Natural killer cell (primary cell): ENCODE measurements at places on chromosomes 7 and 10. TPM values are rescaled to one million over a fixed set of nuclear protein-coding genes. Genes with fewer than 3 reads are reported as not detected.

GRCh38 chr10:531541-531940 lies 157.9 kb downstream of the DIP2C start:
- no peaks in the 10 kb centered on the region for H3K36me3 ChIP-seq
- H3K4me1 ChIP-seq = no peaks in the 10 kb centered on the region

GRCh38 chr7:23268746-23269145 lies 22.2 kb downstream of the GPNMB start:
- no peaks in the 10 kb centered on the region for H3K36me3 ChIP-seq
- no peaks in the 10 kb centered on the region for H3K27me3 ChIP-seq
- H3K4me1 ChIP-seq = peaks cover 7% of the 10 kb centered on the region

DNA sequence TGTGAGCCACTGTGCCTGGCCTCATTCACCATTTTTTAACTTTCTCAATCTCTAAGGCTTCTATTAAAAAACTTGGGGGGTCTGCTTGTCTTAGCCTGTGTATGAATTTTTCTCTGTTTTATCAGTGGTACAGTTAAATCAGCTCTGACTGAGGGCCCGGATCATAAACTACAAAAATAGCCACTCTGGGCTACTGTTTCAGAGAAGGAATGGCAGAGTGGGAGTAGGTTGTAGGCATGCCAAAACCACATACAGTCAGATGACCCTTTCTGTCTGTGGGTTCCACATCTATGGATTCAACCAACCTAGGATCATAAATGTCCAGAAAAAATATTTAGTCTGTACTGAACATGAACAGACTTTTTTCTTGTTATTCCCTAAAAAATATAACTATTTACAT lies 21.3 kb downstream of the TBC1D12 start:
- no peak overlapping the region for H3K27ac ChIP-seq
- H3K4me1 ChIP-seq = no peaks in the 10 kb centered on the region
- H3K27me3 ChIP-seq = no peaks in the 10 kb centered on the region
- H3K4me3 ChIP-seq = no peak overlapping the region
- no peak for DNase-seq

The HMX3 gene
- not detected for total RNA-seq

GRCh38 chr10:100340948-100341847 lies 5.8 kb upstream of the SCD start:
- no peak overlapping the region for H3K4me3 ChIP-seq
- peaks cover 17% of the 10 kb centered on the region for H3K4me1 ChIP-seq
- DNase-seq = no peak
- H3K27me3 ChIP-seq = no peaks in the 10 kb centered on the region
- H3K36me3 ChIP-seq = no peaks in the 10 kb centered on the region
- H3K27ac ChIP-seq = no peak overlapping the region

- no peak overlapping the region for H3K27ac ChIP-seq
- no peak for DNase-seq
- H3K36me3 ChIP-seq = no peaks in the 10 kb centered on the region
- no peak overlapping the region for H3K4me3 ChIP-seq
- no peaks in the 10 kb centered on the region for H3K4me1 ChIP-seq
- no peaks in the 10 kb centered on the region for H3K27me3 ChIP-seq
Measured at GRCh38 chr7:47449810-47450590, 131.9 kb downstream of the TNS3 start.

The LRWD1 gene
- total RNA-seq = 20.0 TPM

- H3K4me3 ChIP-seq = no peak overlapping the region
- H3K27me3 ChIP-seq = no peaks in the 10 kb centered on the region
- H3K27ac ChIP-seq = no peak overlapping the region
Measured at GRCh38 chr7:24337180-24337579, 53.2 kb downstream of the NPY start.

The ANKRD30A gene
- not detected for total RNA-seq

The STK32C gene
- 12.7 TPM for total RNA-seq

GRCh38 chr10:103469201-103469600 lies 9.8 kb downstream of the CALHM3 start:
- peaks cover 57% of the 10 kb centered on the region for H3K4me1 ChIP-seq
- H3K27ac ChIP-seq = no peak overlapping the region
- no peaks in the 10 kb centered on the region for H3K27me3 ChIP-seq
- H3K36me3 ChIP-seq = no peaks in the 10 kb centered on the region

DNA sequence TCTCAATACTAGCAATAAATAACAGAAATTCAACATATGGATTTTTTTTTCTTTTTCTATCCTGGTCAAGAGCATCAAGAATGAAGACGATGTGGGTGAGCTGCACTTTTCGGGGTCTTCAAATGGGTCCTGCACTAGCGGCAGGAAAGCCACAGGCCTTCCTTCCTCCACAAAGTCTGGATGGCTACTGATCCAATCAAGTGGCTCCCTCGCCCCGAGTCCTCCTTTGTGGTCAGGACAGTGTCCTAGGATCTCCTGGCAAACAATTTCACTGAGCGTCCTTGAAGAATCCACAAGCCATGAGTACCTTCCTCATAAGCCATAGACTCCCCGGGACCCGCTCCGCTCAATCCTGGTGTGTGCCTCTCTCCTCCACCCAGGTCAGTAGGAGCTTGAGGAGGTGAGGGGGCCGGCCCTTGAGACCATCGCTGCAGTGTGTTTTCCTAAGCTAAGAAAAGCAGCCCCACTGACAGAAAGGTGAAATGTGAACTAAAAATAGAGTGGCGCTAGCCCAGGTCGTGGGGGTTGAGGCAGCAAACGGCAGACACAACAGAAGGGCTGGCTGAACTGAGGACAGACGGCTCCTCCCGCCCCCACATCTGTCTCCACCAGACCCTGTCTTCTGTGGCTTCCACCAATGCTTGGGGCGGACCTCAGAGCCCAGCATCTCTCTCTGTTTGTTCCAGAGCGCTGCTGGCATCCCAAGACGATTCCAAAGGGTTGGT lies 202.3 kb downstream of the HERPUD2 start:
- no peak overlapping the region for H3K27ac ChIP-seq
- H3K36me3 ChIP-seq = no peaks in the 10 kb centered on the region
- no peaks in the 10 kb centered on the region for H3K27me3 ChIP-seq
- H3K4me3 ChIP-seq = no peak overlapping the region
- DNase-seq = no peak

The FAM25C gene
- total RNA-seq = not detected

DNA sequence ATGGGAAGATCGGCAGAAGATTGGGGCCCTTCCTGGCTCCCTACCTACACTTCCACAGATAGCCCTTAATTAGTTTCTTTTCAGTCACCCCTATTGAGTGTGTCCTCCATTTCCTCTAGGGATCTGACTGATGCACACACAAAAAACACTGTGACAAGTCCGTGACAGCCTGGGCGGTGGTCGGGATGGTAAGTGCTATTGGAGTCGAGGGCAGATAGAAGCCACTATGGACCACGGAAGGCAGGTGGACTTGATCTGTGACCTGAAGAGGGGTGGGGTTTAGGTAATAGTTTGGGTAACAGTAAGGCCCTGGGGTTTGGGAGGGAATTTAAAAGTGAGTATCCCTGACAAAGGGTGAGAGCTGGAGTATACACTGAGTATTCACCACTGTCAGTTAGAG lies 53.0 kb downstream of the PDK4 start:
- H3K36me3 ChIP-seq = no peaks in the 10 kb centered on the region
- H3K4me3 ChIP-seq = no peak overlapping the region
- H3K27me3 ChIP-seq = no peaks in the 10 kb centered on the region
- H3K4me1 ChIP-seq = no peaks in the 10 kb centered on the region
- H3K27ac ChIP-seq = no peak overlapping the region

- no peaks in the 10 kb centered on the region for H3K27me3 ChIP-seq
- DNase-seq = peak; percentile 84
- H3K4me1 ChIP-seq = peaks cover 47% of the 10 kb centered on the region
- peak overlapping the region; percentile 93 for H3K27ac ChIP-seq
- no peak overlapping the region for H3K4me3 ChIP-seq
Measured at GRCh38 chr7:44073664-44074348, 8.4 kb upstream of the PGAM2 start.

GRCh38 chr10:93319896-93320295 lies 162.2 kb downstream of the MYOF start:
- H3K4me1 ChIP-seq = no peaks in the 10 kb centered on the region
- no peaks in the 10 kb centered on the region for H3K27me3 ChIP-seq
- no peak overlapping the region for H3K4me3 ChIP-seq

The NEBL gene
- not detected for total RNA-seq

- H3K27ac ChIP-seq = no peak overlapping the region
- DNase-seq = peak; percentile 2
- H3K4me1 ChIP-seq = no peaks in the 10 kb centered on the region
- no peaks in the 10 kb centered on the region for H3K36me3 ChIP-seq
Measured at GRCh38 chr7:13032576-13032975, 345.1 kb downstream of the ARL4A start.

The IFRD1 gene
- 261 TPM for total RNA-seq

The ABCC2 gene
- total RNA-seq = 2.7 TPM

- no peak overlapping the region for H3K4me3 ChIP-seq
- no peaks in the 10 kb centered on the region for H3K4me1 ChIP-seq
- DNase-seq = no peak
- peaks cover 4% of the 10 kb centered on the region for H3K27me3 ChIP-seq
- no peaks in the 10 kb centered on the region for H3K36me3 ChIP-seq
Measured at GRCh38 chr10:118511711-118512110, 83.7 kb downstream of the PRLHR start.

The CDNF gene
- 1.8 TPM for total RNA-seq

The HOXA10 gene
- 2.2 TPM for total RNA-seq

The PILRA gene
- total RNA-seq = 29.4 TPM

DNA sequence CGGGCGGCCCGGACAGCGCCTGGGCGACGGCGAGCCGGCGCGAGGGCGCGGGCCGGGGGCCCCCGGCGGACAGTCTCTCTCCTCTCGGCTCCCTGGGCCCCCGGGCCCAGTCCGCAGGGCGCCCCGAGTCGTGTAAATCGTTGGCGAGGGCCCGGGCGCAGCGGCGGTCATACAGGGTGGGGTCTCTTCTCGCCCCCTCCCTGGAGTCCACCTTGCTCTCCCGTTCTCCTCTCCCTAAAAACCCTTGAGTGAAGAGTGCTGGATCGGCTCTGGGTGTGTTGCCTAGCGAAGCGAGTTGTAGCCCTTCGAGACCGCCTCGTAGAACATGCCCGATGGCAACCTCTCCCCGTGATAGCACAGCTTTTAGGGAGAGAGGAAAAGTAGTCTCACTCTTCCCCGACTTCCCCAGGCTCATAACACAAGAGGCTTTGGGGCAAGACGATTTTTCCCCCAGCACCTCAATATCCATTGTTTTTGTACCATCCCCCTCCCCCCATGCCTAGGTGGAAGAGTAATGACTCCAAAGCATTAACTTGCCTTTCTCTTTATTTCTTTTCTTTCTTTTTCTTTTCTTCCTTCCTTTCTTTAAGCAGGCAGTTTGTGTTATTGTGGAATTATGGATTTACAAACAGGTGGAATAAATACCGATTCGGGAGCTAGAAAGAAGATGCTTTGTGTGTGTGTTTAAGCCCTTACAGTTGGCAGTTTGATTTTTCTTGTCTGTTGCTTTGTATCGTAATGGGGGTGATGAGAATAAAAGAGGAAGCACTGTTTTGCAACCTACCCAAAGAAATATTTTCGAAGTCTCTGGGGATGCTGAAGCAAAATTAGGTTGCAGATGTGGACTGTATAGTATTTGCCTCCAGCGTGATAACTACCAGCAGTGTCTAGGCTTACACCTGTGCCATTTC lies 822 bp downstream of the SHOC2 start:
- H3K36me3 ChIP-seq = peaks cover 2% of the 10 kb centered on the region
- H3K27me3 ChIP-seq = no peaks in the 10 kb centered on the region
- peak; percentile 52 for DNase-seq
- H3K4me1 ChIP-seq = peaks cover 7% of the 10 kb centered on the region
- peak overlapping the region; percentile 86 for H3K4me3 ChIP-seq

DNA sequence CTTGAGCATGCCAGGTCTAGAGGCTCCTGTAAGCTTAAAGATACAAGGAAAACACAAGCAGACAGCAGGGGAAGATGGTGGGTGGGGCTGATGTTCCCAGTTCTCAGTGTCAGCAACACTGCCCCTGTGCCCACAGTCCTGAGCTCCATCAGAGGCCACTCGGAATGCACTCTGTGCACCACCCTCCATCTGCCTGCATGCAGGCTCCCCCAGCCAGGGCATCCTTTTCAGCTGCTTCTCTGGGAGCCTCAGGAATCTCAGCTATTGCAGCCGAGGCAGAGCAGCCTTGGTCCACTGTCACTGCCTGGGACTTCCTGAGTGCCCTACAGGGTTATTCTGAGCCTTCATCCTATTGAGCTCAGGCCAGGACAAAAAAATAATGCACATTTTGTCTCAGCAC lies 22.2 kb downstream of the LBX1 start:
- H3K36me3 ChIP-seq = no peaks in the 10 kb centered on the region
- no peak overlapping the region for H3K4me3 ChIP-seq
- no peak for DNase-seq
- no peaks in the 10 kb centered on the region for H3K4me1 ChIP-seq

GRCh38 chr10:27534161-27534700 lies 30.1 kb downstream of the RAB18 start:
- no peak for DNase-seq
- no peaks in the 10 kb centered on the region for H3K4me1 ChIP-seq
- H3K36me3 ChIP-seq = peaks cover 44% of the 10 kb centered on the region
- H3K27ac ChIP-seq = no peak overlapping the region

DNA sequence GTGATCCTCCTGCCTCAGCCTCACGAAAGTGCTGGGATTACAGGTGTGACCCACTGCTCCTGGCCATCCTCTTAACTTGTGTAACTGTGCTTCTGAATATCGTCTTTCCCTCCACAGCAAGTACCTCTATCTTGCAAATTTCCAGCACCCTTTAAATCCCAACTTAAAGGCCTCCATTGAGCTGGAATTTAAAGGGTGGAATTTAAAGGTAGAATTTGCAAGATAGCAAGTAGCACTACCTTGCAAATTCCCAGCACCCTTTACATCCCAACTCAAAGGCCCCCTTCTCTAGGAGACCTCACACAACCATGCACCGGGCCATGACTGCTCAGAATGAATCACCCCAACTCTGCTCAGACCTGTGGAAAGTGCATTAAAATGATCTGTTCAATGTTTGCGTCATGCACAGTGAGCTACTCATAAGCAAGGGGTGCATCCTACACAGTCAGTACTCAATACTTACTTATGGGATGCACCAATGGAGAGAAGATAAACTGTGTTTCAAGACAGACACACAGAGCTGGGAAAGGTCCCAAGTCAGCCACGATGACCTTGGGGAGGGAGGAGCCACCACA lies 17.8 kb upstream of the SDK1 start:
- H3K27ac ChIP-seq = no peak overlapping the region
- no peaks in the 10 kb centered on the region for H3K4me1 ChIP-seq
- no peaks in the 10 kb centered on the region for H3K27me3 ChIP-seq
- DNase-seq = no peak
- H3K4me3 ChIP-seq = no peak overlapping the region

The PLAU gene
- 0.32 TPM for total RNA-seq

The CTNNA3 gene
- not detected for total RNA-seq
